ENCODE measurements at places on chromosomes 5 and 9.

DNA sequence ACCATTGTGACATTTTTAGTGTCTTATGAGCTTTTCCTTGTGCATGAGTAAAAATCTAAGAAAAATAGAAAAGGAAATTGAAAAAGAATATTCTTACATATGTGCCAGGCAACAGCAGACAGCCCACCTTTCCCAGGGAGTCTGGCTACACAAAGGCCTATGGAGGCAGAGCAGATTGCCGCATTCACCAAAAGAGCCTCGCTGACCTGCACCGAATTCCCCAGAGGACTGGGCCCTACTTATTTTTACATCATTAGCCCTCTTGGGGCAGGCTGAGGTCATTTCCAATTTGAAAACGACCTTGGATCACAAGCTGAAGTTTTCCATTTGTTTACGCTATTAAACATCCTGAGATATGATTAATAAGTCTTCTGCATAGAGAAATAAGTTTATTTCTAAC is 66.2 kb upstream of the WDR41 start:
- DNase-seq = no peak

- no peak for DNase-seq
Observed at GRCh38 chr5:167624053-167624452, 667.4 kb upstream of the WWC1 start.

GRCh38 chr5:150436141-150436680 is 13.3 kb downstream of the RPS14 start:
- DNase-seq = peak; percentile 81

GRCh38 chr9:126490871-126491567 is 122.7 kb upstream of the LMX1B start:
- no peak for DNase-seq

Measured in mesothelial cell of epicardium (in vitro differentiated cells).